Lower lobe of right lung (tissue), 2 donors: ENCODE measurements at places on chromosomes 5 and 9. TPM values are rescaled to one million over a fixed set of nuclear protein-coding genes. Genes with fewer than 3 reads are reported as not detected.

- no peak for DNase-seq
Measured at GRCh38 chr9:131769361-131769760, 29.5 kb upstream of the RAPGEF1 start.

DNA sequence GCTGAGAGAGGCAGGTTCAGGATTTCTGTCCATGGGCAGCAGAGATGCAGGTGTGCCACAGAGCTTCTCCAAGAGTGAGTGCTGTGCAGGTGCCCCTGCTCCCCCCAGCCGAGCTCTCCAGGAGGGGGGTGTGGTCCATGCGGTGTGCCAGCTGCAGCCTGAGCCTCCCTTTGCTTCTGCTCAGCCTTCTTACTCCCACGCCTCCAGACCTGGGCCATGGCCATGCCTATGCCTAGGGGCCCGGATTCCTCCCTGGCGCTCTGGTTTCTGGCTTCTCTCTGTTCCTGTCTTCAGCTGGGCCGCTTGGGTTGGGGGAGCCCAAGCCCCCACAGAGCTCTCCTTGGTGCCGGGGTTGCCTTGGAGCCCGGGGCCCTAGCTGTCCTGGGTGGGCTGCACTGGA is 133.3 kb downstream of the CACNA1B start:
- peak; percentile 23 for DNase-seq

DNA sequence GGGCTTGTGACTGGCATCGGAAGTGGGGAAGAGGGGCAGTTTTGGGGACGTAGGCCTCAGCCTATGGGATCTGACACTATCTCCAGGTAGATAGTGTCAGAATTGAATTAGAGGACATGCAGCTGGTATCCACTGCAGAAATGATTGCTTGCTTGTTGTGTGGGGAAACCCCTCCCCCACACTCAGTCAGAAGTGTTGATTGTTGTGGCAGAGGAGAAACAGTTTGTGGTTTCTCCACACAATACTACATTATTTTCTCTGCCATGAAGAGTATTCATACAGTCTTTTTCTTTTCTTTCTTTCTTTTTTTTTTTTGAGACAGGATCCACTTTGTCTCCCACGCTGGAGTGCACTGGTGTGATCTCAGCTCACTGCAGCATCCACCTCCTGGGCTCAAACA is 113.9 kb downstream of the ARRDC3 start:
- DNase-seq = no peak

Gene ST8SIA4
- 20.5 TPM for total RNA-seq

DNA sequence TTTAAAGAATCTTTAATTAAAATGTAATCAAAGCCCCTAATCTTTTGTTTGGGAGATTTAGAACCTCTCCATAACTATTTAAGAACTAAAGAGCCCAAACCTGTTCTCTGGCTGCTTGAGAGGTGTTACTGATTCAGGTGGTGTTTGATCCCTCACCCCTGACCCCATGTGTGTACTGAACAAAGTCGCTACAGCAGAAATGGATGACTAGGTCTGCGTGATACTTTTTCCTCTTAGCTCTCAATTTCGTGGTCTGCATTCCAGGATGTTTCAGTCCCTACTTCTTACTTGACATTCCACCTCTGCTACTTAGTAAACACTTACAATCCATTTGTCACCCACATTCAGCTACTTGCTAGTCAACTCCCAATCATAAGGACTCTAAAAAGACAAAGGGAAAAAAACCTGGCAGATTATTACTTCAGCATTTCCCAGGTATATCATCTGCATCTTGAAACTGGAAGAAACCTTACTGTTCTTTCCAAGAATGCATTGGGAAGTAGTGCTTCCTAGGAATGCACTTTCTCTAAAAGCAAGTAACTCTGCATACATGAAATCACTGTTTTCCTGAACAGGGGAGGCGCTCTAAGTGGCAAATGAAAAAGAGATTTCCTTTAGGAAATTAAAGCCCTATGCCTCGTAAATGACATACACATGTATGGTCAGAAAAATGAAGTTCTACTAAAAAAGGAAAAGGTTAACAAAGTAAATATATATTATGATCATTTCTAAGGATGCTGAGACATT is 1091.6 kb downstream of the PTPRD start:
- no peak for DNase-seq

Gene GMCL2
- total RNA-seq = not detected

GRCh38 chr5:144473650-144474049 is 303.0 kb downstream of the KCTD16 start:
- no peak for DNase-seq

GRCh38 chr5:6041977-6042550 is 336.3 kb downstream of the MED10 start:
- no peak for DNase-seq

Gene BTNL8
- 5.3 TPM for total RNA-seq

- DNase-seq = no peak
Measured at GRCh38 chr9:75814667-75815066, 75.8 kb upstream of the PCSK5 start.

Gene F2RL2
- not detected for total RNA-seq

Gene ZDHHC11
- 28.7 TPM for total RNA-seq

Gene DNM1
- 8.8 TPM for total RNA-seq

Gene GPX3
- 855 TPM for total RNA-seq

Gene FOXD4
- total RNA-seq = 0.32 TPM

DNA sequence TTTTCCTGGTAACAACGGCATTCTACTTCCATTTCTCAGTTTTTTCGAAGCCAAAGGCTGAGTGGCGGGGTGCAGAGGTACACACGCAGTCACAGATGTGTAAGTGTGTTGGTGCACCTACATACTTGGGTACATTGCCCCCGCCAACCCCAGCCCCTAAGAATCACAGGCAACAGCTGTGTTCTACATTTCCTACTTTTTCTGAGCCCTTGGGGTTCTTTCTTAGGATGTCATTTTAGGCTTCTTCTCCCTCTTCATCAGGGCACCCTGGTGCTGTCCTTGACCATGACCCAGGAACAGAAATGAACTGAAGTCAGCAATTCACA is 104.8 kb downstream of the PAX5 start:
- DNase-seq = no peak

Gene TMEM171
- total RNA-seq = not detected

GRCh38 chr9:10146517-10147331 is 466.1 kb downstream of the PTPRD start:
- no peak for DNase-seq

- no peak for DNase-seq
Measured at GRCh38 chr9:13735181-13735580, 455.7 kb upstream of the MPDZ start.

GRCh38 chr5:127643607-127644006 is 5.3 kb upstream of the CTXN3 start:
- DNase-seq = no peak

DNA sequence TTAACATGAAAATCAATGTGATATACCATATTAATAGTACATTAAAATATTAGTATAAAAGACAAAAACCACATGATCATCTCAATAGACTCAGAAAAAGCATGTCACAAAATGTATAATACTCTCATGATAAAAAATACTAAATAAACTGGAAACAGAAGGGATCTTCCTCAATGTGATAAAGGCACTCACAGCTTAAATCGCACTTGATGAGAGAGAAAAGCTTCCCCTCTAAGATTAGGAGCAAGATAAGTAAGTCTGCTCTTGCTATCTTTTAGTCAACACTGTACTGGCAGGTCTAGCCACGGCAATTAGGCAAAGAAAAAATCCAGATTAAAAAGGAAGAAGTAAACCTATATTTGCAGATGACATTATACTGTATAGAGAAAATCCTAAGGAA is 21.8 kb upstream of the MSH3 start:
- DNase-seq = no peak

Gene OCLN
- 121 TPM for total RNA-seq

Gene AUH
- total RNA-seq = 17.3 TPM

DNA sequence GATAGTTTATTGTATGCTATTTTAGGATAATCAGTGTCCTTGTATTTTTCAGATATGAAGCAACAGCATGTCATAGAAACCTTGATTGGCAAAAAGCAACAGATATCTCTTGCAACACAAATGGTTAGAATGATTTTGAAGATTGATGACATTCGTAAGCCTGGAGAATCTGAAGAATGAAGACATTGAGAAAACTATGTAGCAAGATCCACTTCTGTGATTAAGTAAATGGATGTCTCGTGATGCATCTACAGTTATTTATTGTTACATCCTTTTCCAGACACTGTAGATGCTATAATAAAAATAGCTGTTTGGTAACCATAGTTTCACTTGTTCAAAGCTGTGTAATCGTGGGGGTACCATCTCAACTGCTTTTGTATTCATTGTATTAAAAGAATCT is 14.5 kb downstream of the CCT5 start:
- DNase-seq = no peak
